CD4-positive, alpha-beta T cell treated with Interferon alpha-2 for 1 hour (primary cell): ENCODE measurements at places on chromosomes 4 and X.

GRCh38 chr4:59243038-59243437, 1957.1 kb upstream of the ADGRL3 start:
- no peak for DNase-seq

DNA sequence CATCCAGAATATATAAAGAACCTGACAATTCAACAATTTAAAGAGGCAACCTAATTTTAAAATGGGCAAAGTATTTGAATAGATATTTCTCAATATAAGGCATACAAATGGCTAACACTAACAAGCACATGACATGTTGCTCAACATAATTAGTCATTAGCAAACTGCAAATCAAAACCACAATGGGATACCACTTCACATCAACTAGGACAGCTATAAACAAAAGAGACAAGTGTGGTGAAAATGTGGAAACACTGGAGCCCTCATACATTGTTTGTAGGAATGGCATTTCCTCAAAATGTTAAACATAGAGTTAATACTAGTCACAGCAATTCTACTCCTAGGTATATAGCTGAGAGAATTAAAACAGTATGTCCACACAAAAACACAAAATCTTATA, 96.7 kb downstream of the CORIN start:
- DNase-seq: no peak

- no peak for DNase-seq
These were observed 21.8 kb upstream of the GRPR start for GRCh38 chrX:16101581-16101980.

DNA sequence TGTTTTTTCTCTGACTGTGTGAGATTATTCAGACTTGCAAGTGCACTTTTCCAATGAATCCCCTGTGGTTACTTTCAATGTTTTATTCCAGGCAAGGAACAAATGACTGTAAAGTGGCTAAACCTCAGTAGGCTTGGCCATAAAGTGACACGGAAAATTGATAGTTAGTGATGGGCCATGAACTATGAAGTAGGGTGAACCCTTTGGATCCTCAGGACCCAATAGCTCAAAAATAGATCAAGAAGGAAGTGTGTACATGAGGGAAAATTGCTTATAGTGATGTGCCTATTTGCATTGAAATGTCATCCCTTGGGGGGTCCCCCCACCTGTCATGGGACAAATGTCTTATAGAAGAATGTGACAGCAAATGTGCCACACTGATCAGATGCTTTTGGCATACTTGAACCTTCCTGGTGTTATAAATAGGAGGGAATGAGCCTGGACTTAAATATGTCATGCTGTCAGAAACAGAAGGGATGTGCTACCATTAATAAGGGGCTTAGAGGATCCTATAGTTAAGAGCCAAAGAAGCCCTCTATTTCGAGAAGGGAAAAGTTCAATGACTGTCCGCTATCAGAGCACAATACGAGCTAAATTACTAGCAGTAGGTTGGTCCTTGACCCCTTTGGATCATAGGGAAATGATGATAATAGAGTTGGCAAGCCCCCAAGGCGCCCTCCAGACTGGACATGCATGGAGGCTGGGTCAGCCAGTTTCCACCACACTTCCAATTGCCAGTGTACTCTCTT, 30.3 kb downstream of the SLC16A2 start:
- no peak for DNase-seq

DNA sequence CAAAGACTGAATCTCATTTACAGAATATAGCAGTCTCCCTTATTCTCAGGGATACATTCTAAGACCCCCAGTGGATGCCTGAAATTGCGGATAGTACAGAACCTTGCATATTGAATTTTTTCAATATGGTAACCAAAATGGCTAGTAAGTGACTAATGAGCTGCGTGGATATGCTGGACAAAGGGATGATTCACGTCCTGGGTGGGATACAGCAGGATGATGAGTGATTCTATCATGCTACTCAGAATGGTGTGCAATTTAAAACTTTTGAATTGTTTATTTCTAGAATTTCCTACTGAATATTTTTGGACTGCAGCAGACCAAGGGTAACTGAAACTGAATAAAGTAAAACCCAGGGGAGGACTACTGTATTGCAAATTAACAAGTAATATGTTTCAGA, 66.7 kb downstream of the STAG2 start:
- no peak for DNase-seq

GRCh38 chrX:130120746-130121504, 10.6 kb upstream of the ELF4 start:
- DNase-seq: peak; percentile 75

DNA sequence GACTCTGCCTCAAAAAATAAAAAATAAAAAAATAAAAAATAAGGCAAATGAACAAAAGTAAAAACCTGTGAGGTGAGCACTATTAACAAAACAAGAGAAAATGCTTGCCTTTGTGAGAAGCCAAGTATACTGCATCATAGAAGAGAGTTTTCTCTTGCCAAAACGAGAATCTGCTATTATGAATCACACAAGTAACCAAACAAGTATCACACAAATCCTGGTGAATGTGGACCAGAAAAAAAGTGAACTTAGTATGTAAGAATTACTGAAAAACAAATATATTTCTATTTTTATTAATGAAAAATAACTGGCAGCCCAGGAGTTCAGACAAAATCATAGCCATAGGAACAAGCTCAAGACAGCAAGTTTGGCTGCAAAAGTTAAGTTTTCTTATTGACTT, 193.5 kb downstream of the PDGFC start:
- no peak for DNase-seq

DNA sequence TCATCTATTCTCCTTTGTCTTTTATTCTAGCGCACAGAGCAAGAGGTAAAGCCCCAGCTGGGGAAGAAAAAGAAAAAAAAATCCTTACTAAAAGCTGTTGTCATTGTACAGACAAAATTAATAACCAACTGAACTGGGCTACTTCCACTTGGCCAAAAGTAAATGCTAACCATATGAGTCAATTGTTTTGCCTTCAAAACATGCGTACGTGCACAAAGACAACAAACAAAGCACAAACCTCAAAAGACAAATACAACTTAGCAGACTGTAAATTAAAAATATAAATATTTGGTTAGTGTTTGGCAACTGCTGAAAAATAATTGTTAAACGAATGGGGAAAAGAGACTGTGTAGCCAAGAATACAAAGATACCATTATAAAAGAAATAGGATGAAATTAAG, 5.9 kb downstream of the EDA2R start:
- DNase-seq: no peak

DNA sequence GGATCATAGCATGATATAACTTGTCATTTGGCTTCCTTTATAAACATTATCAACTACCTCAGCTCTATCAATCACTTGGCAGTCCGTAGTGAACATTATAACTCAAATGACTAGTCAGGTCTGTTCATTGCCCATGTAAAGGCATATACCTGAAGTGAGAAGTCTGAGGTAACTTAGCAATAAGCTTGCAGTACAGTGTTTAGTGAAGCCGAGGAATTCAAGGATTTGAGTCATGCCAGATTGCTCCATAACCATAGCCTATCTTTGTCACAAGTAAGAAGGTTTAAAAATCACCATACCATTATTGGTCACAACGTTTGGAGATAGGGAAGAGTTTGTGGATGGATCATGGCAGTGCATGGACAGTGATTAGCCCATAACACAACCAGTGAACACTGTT, 41.6 kb downstream of the AR start:
- DNase-seq: no peak

DNA sequence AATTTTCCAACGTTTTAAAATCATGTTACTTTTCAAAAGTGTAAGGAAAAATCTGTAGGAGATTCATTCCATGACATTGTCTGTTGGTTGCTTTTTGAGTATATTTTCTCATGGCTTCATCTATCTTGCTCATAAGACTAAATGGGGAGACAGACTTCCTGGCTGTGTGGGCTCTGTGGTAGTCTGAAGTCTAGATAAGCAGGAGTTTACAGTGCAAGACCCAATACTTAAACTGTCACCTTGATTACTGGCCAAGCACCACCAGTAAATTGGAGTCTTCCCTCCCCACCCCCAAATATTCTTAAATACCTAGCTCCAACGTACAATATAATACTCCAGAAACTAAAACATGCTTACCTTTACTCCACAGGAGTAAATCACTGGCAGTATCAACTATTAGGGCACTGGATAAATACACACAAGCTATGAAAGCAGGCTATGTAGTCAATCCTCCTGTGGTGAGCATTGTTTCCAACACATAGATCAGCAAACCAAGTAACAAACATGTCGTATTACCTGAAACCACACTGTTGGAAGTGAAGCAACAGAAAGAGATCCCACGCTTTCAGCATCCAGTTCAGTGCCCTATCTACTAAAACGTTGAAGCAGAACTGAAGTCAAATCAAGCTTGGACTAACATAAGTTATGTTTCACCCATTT, 6.2 kb downstream of the HNRNPD start:
- DNase-seq: no peak

GRCh38 chr4:81737865-81738559, 266.3 kb upstream of the RASGEF1B start:
- DNase-seq: no peak

DNA sequence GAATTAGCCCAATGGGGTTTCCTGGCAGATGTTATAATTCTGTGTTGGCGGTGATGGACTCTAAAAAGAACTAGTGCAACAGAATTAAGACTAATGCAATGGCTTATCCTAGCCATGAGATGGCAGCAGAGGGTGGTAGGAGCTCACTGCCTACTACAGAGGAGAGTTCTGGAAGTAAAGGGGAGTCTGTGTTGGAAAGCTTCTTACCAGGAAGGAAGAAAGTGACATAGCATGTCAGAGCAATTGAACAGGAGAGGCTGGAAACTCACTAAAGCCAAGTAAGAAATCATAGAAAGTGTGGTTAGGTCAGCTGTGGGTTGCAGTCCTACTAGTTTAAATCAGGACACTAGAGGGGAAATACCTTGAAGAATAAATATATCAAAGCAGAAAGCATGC, 6.3 kb upstream of the TRPC5OS start:
- DNase-seq: peak; percentile 8

- no peak for DNase-seq
These were observed 9.6 kb downstream of the NBDY start for GRCh38 chrX:56738670-56739069.

- DNase-seq: no peak
These were observed 181.6 kb downstream of the PCDH7 start for GRCh38 chr4:30901461-30902451.

- DNase-seq: no peak
These were observed 70.0 kb downstream of the NPNT start for GRCh38 chr4:105965183-105965800.

DNA sequence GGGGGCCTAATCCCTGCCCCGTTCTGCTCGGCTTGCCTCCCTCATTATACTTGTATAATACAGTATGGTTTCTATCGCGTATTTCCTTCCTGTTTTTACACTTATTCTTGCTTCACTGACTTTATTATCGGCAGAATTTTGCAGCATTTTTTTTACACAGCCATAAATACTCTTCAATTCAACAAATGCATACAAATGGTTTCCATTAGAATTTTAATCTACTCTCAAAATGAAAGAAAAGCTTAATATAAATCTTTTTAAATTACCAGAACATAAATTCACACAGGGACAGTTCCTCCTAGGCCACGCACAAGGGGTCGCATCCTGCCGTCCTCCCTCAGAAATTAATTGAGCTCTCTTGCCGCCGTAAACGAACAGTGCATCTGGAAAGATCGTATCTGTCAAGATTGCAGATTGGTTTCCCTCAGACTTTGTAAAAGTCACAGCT, 42.9 kb downstream of the DCTD start:
- no peak for DNase-seq

DNA sequence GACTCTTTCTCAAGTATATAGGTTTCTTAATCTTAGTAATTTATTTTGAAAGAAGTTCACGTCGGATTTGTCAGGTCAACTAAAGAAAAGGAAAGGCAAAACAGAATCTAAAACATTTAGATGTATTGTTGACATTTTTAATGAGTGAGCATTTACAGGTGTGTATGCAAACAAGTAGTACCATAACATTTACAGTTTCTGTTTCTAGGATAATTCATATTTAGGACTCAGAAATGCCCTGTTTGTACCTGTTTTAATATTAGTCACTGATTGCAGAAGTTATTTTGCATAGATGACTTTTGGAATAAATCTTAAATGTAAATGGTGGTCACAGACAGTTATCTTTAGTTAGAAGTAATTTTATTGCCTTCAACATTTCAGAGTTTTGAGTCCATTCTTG, 151.3 kb upstream of the NUDT6 start:
- no peak for DNase-seq

DNA sequence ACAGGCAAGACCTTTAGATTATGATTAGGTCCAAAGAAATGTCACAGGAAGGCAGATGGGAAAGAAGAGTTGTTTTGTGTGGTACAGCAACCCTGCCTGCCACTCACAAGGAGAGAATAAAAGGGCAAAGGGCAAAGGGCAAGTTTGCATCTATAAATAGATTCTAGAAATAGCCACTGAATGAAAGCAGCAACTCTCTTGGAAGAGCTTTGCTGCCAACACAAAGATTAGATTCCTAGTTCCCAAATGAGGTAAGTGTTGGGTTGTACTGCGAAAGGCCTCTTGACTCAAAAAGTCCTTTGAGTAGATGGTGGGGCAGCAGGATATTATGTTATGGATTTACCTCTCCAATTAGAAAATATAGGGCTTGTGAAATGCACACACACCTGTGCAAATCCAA, 61.2 kb downstream of the MOSPD2 start:
- DNase-seq: no peak

DNA sequence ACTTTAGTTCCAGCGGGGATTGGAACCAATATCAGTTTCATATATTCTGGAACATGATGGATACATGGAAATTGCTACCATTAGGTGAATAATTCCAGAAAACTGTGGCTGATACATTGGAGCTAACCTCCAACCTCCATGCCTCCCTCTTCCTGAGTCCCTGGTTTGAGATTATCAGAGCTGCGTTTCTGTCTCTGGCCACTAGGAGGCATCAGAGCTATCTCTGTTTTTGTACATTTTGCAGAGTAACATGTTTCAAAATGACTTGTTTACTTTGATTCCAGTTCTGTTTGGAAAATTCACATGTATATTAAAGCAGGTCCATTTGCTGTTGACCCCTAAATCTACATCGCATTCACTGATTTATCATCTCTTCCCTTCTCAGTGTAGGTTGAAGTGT, 2.4 kb upstream of the RAB40AL start:
- peak; percentile 14 for DNase-seq

- DNase-seq: no peak
These were observed 251.1 kb upstream of the MAD2L1 start for GRCh38 chr4:120317713-120318112.

DNA sequence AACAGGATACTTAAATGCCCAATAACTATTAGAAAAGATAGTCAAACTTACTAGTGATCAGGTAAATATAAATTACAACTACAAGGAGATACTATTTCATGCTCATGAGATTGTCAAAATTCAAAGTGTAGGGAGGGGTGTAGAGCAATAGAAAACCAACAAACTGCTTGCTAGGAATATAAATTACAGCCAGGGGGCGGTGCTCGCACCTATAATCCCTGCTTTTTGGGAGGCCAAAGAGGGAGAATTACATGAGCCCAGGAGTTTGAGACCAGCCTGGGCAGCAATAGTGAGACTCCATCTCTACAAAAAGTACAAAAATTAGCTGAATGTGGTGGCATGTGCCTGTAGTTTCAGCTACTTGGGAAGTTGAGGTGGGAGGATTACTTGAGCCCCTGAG, 556.5 kb upstream of the NR3C2 start:
- DNase-seq: no peak

- no peak for DNase-seq
These were observed 34.0 kb upstream of the PACRGL start for GRCh38 chr4:20666012-20666860.

- no peak for DNase-seq
These were observed 52.1 kb downstream of the PWWP3B start for GRCh38 chrX:106220177-106220576.
